ENCODE measurements at places on chromosomes 6 and 20. TPM values are rescaled to one million over a fixed set of nuclear protein-coding genes. Genes with fewer than 3 reads are reported as not detected.

DNA sequence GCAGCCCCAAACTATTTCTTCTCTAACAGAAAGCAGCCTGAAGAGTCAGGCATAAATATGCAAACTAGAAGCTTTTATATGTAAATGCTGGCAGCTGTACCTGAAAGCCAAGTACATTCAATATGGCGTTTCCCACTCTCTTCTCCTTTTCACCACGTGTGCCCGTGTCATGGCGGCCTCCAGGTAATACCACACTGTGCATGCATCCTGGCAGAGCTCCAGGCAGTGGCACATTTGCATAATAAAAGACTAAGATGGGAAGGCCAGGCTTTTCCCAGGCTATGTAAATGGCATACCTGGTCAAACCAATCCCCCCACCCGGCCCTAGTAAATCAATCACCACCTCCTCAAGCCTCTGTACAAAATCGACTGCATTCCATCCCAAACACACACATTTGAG lies 120.6 kb downstream of the MMUT start:
- no peak overlapping the region for H3K27ac ChIP-seq
- DNase-seq: no peak
- H3K27me3 ChIP-seq: no peaks in the 10 kb centered on the region
- no peaks in the 10 kb centered on the region for H3K4me1 ChIP-seq
- H3K4me3 ChIP-seq: no peak overlapping the region

DNA sequence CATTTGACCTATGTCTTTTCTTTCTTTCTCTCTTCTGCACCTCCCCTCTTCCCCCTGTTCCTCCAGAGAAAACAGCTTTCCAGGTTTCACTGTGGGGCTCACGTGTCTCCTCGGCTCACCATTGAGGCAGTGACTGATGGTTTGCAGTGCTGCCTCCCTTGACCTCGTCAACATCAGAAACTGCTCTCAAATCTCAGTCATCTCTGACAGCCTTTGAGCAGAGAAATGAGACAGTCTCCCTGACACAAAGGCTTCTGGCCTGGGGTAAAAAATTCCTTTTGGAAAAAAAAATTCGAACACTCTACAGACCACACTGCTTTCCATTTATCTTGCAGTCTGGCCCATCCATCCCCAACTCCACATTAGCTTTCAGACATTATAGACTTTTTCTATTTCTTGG lies 450.0 kb downstream of the TFAP2B start:
- no peak for DNase-seq
- no peak overlapping the region for H3K27ac ChIP-seq
- no peaks in the 10 kb centered on the region for H3K27me3 ChIP-seq

DNA sequence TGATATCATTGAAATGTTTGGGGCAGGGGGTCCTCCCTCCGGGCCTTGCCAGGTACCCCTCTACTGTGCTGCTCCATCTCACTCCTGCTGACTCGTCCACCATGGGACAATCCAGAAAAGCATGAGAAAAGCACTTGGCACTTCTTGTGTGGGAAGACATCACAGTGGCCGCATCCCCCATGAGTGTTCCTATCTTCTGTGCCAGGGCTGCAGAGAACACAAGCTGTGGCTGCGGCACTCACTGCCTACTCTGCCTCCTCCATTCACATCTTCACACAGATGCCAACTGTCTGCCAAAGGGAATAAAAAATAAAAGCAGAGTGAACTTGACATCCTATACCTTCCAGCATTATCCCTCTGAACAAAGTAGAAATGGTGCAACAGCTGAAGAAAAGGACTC lies 117.4 kb upstream of the PROKR2 start:
- H3K36me3 ChIP-seq: no peaks in the 10 kb centered on the region
- DNase-seq: no peak
- H3K4me3 ChIP-seq: no peak overlapping the region

DNA sequence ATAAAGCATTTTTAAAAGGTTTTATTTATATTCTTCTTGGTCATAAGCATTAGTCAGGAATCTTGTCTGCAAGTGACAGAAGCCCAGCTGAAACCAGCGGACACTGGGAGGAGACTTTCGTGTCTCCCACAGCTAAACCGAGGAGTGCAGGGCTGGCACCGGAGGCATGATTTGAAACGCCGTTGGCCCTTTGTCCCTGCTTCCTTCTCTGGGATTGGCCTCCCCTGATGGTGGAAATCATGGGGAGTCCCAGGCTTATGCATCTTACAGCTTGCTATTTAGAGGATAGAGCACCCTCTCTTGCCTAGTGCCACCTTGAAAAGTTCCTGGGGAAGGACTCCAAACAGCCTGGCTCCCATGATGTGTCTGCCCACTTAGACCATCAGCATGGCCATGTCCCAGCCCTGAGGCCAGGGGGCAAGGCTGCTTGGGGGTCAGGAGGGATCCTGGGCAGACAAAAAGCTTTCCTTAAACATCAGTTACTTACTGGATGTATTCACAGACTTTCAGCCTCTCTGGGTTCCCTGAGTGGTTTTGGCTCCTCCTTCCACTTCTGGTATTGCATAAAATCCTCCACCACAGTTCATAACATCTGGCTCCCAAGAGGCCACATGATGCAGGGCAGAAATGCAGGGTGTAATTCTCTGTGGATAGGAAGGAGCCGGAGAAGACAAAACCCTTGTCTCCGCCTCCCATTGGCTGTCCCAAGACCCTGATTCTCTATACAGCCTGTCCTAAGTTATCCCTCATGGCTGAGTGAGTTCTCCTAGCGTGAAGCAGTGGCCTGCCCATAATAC lies 49.3 kb upstream of the INSM1 start:
- no peak overlapping the region for H3K27ac ChIP-seq
- H3K4me3 ChIP-seq: no peak overlapping the region
- DNase-seq: no peak

- no peaks in the 10 kb centered on the region for H3K36me3 ChIP-seq
- no peak for DNase-seq
- H3K4me3 ChIP-seq: no peak overlapping the region
- no peak overlapping the region for H3K27ac ChIP-seq
- H3K27me3 ChIP-seq: no peaks in the 10 kb centered on the region
Measured at GRCh38 chr20:9015984-9016324, 52.9 kb upstream of the PLCB4 start.

SS18L1 gene
- total RNA-seq: 17.8 TPM

DNA sequence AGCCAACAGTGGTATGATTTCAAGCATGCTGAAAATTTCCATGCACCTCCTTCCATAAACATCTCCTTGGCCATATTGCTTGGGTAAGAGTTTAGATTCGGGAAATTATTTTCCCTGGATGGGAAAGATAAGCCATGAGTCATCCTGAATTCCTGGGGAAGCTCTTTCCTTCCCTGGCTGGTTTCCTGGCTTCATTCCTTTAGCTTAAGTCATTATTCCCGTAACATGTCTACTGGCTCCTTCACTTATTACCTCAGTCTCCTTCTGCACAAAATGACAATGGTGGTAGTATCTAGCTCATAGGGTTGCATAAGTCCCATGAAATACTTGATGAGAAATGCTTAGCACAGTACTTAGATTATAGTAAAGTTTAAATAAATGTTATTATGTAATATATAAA lies 27.6 kb downstream of the TINAG start:
- no peaks in the 10 kb centered on the region for H3K4me1 ChIP-seq
- no peak overlapping the region for H3K4me3 ChIP-seq
- H3K36me3 ChIP-seq: no peaks in the 10 kb centered on the region
- no peak for DNase-seq
- no peak overlapping the region for H3K27ac ChIP-seq
- H3K27me3 ChIP-seq: no peaks in the 10 kb centered on the region

CDH4 gene
- total RNA-seq: 0.05 TPM

C6orf141 gene
- total RNA-seq: not detected

DNA sequence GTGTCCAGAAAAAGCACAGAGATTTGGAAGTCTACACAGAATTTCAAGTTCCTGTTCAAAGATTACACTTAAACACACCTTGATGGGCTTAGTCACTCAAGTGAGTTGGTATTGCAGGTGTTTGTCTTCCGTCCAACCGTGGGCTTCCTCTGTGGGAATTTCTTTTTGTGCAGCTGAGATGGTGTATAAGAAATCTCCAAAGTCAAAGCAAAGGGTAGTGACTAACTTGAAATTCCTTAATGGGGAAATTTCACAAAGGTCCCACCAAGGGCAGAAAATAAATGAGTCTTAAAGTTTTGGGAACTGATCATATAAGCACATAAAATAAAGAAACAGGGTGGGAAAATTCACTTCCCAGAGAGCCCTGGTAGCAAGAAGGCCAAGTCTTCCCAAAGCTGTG lies 102.0 kb upstream of the TNFAIP3 start:
- no peak for DNase-seq
- H3K27ac ChIP-seq: no peak overlapping the region
- no peak overlapping the region for H3K4me3 ChIP-seq
- H3K27me3 ChIP-seq: no peaks in the 10 kb centered on the region
- H3K36me3 ChIP-seq: no peaks in the 10 kb centered on the region

DNA sequence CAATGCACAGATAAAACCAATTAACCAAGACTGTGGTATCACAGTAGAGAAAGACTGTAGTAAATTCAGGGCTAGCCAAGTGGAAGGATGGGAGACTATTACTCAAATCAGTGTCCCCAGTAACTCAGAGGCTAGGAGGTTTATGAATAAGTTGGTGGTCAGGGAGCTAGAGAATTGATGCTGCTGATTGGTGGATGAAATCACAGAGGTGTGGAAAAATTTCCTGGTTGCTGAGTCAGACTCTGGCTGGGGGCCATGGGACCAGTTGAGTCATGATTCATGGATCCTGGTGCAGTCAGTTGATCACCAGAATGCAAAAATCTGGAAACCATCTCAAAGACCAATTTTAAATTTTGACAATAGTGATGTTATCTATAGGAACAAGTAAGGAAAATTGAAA lies 555.9 kb downstream of the C6orf118 start:
- no peak for DNase-seq
- H3K4me1 ChIP-seq: no peaks in the 10 kb centered on the region
- no peaks in the 10 kb centered on the region for H3K36me3 ChIP-seq

DNA sequence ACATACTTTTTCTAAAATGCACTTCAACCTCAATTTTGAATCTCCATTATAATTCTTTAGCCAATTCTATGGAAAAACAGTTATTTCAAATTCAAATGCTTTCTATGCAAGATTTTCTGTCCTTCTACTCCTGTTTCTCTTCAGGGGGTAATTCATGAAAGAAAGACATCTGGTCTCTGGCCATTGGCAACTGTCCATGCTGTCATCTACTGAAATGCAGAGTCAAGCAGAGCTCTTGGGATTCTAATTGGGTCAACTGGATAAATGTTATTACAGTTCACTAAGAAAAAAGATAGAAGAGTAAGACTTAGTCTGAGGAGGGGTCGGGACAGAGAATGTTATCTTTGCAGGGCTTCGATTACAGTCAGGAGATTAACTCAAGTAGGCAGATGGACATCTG lies 22.0 kb upstream of the BMP5 start:
- DNase-seq: no peak
- H3K27me3 ChIP-seq: no peaks in the 10 kb centered on the region
- H3K4me3 ChIP-seq: no peak overlapping the region
- H3K4me1 ChIP-seq: no peaks in the 10 kb centered on the region
- no peaks in the 10 kb centered on the region for H3K36me3 ChIP-seq

DNA sequence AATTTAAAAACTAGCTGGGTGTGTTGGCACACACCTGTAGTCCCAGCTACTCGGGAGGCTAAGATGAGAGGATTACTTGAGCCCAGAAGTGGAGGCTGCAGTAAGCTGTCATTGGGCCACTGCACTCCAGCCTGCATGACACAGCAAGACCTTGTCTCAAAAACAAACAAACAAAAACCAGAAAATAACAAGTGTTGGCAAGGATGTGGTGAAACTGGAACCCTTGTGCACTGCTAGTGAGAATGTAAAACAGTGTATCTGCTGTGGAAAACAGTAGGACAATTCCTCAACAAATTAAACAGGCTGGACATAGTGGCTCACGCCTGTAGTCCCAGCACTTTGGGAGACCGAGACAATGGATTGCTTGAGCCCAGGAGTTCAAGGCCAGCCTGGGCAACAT lies 3.5 kb downstream of the UQCC1 start:
- peaks cover 6% of the 10 kb centered on the region for H3K36me3 ChIP-seq
- H3K4me1 ChIP-seq: peaks cover 16% of the 10 kb centered on the region
- no peak overlapping the region for H3K4me3 ChIP-seq

DNA sequence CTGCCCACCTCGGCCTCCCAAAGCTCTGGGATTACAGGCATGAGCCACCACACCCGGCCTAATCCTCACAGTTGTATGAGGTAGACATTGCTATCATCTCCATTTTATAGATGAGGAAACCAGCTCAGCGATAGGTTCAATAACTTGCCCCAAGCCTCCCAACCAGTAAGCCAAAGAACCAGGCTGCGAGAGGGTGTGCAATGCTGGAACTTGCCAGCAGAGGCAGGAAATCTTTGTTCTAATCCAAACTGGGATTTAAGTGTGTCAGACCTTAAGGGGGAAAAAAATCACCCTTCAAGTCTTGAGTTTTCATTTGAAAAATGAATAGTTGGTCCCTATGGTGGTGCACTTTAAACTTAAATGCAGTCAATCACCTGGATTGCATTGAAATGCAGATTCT lies 20.1 kb upstream of the RNGTT start:
- no peaks in the 10 kb centered on the region for H3K27me3 ChIP-seq
- H3K4me1 ChIP-seq: no peaks in the 10 kb centered on the region
- no peaks in the 10 kb centered on the region for H3K36me3 ChIP-seq
- H3K27ac ChIP-seq: no peak overlapping the region

- no peak overlapping the region for H3K27ac ChIP-seq
- H3K4me3 ChIP-seq: no peak overlapping the region
- H3K4me1 ChIP-seq: no peaks in the 10 kb centered on the region
- H3K27me3 ChIP-seq: no peaks in the 10 kb centered on the region
Measured at GRCh38 chr6:83509441-83509840, 2.9 kb upstream of the PRSS35 start.

DNA sequence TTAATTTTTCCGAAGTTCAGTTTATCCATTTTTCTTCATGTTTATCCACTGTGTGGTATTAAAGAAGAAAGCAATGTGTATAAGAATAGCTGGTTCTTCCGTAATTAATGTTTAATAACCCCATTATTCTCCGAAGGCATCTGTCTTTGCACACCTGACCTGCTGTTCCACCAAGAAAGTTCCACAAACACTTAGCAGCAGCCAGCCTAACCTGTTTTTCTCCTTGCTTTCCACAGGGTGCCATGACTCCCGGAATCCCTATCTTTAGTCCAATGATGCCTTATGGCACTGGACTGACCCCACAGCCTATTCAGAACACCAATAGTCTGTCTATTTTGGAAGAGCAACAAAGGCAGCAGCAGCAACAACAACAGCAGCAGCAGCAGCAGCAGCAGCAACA lies 7.4 kb downstream of the TBP start:
- no peak overlapping the region for H3K4me3 ChIP-seq
- no peaks in the 10 kb centered on the region for H3K27me3 ChIP-seq
- peaks cover 59% of the 10 kb centered on the region for H3K36me3 ChIP-seq
- no peak overlapping the region for H3K27ac ChIP-seq
- H3K4me1 ChIP-seq: no peaks in the 10 kb centered on the region

DNA sequence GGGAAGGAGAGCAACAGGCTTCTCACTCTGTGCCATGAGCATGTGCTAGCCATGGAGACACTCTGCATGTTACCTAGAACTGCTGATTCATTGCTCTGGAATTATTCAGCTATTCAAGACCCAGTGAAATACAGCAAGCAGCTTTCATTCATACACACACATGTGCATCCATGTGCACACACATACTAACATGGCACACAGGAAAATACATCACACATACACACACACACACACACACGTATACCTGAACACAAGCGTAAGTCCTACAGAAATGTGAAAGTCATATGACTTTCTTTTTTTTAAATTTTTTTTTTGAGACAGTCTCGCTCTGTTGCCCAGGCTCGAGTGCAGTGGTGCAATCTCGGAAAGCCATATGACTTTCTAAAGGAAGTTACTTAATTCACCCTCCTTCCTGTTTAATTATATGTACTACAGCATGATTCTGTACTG lies 108.2 kb upstream of the NFATC2 start:
- H3K4me3 ChIP-seq: no peak overlapping the region
- H3K27me3 ChIP-seq: no peaks in the 10 kb centered on the region
- no peaks in the 10 kb centered on the region for H3K36me3 ChIP-seq

Data from naive thymus-derived CD4-positive, alpha-beta T cell (primary cell).